ENCODE measurements at places on chromosomes 12 and 14.
A peak's percentile ranks its signal among the peaks of the same experiment; 100 is the strongest.

DNA sequence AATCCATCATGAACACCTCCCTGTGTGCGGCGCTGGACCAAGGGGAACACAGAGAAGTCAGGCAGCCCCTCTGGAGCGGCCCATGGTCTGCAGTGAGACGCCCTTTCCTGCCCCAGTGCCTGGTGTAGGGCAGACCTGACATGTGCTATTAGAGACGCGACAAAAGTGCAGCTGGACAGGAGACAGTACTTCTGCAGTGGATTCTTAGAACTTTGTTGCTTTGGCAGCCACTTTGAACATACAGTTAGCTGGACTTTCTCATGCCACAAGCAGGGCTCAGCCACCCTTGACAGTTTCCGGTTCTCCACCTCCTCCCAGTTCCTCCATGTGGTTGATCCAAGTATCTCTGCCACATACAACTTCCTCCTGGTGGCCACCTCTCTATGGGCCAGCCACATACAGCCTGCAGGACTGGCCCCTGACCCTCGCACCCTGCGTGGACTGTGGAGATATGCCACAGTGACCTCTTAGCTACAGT is 45.9 kb downstream of the LGMN start:
- no peak for ATAC-seq

DNA sequence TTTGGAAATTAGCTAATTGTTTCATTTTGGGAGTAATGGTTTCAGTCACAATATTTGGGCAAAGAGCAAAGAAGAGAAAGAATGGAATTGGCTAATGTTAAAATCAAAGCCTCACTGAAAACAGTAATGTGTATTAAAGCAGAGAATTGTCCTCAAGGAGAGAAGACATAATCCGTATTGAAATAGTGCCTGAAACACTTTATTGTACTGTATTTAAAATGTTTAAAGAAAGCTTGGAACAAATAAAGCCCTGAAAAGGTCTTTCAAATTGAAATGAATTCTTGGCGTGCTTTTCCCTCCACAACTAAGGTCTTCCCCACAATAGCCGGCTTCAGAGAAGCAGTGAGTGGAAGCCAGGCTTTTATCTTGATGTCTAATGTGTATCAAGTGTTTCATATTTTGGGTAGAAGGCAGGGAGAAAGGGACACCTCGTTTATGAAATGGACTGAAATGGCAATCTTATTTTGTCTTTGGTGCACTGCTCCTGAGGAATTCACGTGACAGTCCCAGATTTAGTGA is 212.9 kb upstream of the CRY1 start:
- no peak for ATAC-seq

GRCh38 chr12:108565146-108565545 is 2.8 kb downstream of the ISCU start:
- ATAC-seq = no peak

GRCh38 chr12:12909228-12909994 is 18.0 kb downstream of the GPRC5A start:
- no peak for ATAC-seq

DNA sequence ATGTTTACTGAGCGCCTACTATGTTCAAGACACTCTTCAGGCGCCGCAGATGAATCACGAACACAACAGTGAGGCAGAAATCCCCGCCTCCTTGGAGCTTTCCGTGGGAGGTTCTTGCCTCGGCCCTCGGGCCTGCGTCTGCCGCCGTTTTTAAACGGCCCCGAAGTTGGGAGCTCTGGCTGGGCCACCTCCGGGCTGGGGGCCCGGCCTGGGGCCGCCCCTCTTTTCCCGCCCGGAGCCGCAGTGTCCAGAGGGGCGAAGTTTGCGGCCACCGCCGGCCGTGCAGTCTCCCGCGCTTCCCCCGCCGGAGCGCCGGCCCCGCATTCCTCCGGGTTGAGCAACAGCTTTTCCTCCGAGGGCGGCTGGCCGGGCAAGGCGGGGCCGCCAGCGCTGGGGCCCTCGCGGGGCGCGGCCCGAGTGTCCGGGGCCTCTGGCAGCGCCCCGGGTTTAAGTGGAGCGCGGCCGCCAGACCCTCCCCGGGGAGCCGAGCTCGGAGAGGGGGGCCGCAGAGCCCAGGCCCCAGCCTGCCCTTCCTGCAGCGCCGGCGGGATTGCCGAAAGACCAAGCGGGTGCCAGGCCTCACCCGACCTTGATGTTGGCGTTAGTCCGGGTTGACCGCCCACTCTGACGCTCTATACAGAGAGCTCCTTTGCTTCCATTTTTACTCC is 18.7 kb upstream of the CTDSP2 start:
- ATAC-seq = peak; percentile 78

Measured in esophagus mucosa (tissue), 1 donor.